A172 (cell line): ENCODE measurements at places on chromosomes 12 and 14.
A peak's percentile ranks its signal among the peaks of the same experiment; 100 is the strongest.

- peak; percentile 73 for DNase-seq
Observed at GRCh38 chr12:107317751-107318555, 224.6 kb upstream of the CRY1 start.

- no peak for DNase-seq
Observed at GRCh38 chr14:51180577-51180976, 59.5 kb upstream of the TMX1 start.

GRCh38 chr14:93012951-93013719 is 90.2 kb downstream of the CHGA start:
- DNase-seq: no peak

GRCh38 chr12:124394462-124395128 is 99.7 kb downstream of the RFLNA start:
- DNase-seq: no peak

DNA sequence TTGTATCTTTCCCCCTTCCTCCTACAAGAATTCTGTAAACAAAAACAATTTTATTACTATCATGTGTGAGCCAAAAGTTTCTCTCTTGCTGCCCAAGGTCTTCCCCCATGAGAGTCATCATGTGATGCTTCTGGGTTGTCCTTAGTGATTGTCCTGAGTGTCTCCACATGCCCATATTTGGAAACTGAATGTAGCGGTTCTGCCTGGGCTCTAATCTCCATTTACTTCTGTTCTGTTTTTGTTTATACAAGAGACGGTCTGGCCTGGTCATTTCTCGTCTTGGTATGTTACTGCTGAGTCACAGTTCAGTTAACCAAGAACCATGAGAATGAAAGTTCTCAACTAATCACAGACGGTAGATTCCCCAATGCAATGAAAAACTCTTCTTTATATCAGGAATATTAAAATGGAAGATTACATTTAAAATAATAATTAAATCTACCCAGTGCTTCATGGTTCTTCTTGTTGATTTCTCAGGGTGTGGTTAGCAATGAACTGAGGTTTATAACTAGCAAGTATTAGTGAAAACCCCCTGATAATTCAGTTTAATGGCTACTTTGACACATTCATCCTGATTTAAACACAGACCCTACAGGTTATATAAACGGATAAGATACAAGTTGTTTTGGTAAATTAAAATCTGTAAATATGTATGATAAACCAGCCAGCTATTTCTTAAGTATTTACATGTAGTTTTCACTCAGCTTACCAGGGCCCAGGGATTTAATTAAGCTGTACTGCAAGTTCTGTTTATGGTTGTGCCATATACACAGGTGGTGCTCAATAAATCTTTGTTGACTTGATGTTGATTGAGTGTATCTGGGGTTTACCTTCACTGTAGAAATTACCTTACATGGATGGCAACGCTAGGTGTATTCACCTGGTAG is 81.1 kb downstream of the PELI2 start:
- peak; percentile 79 for DNase-seq

- DNase-seq: no peak
Observed at GRCh38 chr14:100658181-100658886, 68.4 kb upstream of the DLK1 start.

- no peak for DNase-seq
Observed at GRCh38 chr12:131620520-131620919, 90.4 kb upstream of the SFSWAP start.

DNA sequence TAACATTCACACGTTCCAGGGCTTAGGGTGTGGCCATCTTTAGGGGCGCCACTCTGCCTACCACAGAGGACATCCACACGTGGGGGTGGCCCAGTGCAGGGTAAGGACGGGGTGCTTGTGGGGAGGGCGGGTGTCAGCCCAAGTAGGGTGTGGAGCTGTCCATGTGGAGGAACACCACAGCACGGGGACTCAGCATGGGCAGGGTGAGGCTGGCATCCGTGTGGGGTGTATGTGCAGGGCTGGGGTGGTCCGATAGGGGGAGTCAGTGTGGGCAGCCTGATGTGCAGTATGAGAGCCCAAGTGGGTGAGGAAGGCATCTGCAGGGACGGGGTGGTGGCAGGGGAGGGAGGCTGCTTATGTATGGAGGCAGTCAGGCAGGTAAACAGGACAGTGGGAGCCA is 17.7 kb downstream of the PSMC1 start:
- no peak for DNase-seq

GRCh38 chr12:1848146-1848545 is 27.8 kb downstream of the LRTM2 start:
- no peak for DNase-seq

GRCh38 chr14:54329082-54329695 is 67.6 kb upstream of the CDKN3 start:
- DNase-seq: peak; percentile 44

DNA sequence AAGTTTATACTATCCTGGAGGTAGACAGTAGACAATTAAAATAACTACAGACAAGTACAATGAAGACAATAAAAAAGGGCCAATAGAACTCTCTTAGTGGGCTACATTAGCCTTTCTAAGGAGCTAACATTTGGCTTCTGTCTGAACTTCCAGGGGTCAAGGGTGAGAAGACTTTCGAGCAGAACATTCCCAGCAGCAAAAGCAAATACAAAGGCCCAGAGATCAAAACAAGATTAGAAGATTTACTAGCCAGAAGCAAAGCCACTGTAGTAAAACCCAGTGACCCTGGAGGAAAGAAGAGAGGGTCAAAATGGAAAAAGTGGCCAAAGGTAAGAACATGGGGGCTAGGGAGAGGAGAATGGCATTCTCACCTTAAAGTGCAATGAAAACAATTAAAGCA is 63.2 kb downstream of the ATP2B1 start:
- no peak for DNase-seq

DNA sequence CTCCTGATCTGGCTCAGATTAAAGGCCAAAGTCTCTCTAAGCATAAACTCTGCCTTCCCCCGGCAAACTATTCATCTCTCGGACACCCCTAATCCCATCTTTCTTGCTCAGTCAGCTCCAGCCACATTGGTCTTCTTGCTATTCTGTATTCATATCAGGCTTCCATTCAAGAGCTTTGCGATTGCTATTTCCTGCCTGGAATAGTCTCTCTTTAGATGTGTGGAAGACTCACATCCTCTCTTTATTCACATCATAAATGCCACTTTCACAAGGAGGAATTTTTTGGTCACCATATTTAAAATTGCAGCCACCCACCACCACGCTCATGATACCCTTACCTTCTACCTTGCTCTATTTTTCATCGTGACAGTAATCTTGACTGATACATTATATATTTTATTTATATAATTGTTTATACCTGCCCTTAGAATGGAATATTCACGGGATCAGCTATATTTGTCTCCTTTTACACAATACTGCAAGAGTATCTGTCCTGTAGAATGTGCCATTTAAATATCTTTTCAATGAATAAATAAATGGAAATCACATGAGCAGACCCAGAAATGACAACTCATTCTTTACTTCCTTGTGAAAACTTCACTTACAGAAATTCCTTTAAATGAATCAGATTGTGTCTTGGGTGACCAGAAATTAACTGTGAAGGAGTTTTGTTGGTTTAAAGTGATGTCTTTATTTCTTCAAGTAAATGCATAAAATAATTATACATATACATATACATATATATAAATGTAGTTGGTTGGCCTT is 780.6 kb upstream of the FLRT2 start:
- no peak for DNase-seq

DNA sequence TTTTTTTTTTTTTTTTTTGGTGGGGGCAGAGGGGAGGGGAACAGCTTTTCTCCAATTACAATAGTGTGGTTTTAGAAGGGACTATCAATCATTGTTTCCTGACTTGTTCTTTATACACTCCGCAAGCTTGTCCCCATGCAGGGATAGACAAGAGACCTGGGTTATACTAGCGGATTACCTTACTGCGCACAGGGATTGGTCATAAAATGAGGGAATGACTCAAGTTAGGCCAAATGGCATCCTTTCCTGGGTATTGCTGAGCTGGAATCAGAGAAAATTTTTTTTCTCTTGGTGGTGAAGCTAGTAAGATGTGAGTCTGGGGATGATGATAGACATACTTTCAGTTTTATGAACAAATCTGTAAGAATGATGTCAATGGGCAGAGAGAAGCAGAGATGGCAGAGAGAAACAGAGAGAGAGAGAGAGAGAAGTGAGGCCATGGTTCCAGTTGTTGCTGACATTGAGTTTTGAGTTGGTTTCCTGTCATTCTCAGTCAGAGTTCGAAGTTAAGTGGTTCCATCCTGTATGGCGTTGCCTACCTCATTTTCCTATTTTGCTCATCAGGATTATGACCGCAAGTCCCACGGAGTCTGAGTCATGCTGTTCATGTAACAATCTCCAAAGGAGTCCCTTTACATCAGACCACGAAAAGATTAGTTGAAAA is 59.1 kb upstream of the OTOGL start:
- DNase-seq: peak; percentile 81

DNA sequence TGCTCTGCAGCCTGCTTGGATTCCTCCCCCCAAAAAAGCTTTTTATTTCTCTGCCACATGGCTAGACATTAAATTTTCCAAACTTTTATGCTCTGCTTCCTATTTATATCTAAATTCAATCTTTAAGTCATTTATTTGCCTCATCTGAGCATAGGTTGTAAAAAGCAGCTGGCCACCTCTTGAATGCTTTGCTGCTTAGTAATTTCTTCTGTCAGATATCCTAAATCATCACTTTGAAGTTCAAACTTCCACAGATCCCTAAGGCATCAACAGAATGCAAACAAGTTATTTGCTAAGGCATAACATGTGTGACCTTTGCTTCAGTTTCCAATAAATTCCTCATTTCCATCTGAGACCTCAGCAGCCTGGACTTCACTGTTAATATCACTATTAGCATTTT is 209.6 kb downstream of the FSCB start:
- DNase-seq: no peak

DNA sequence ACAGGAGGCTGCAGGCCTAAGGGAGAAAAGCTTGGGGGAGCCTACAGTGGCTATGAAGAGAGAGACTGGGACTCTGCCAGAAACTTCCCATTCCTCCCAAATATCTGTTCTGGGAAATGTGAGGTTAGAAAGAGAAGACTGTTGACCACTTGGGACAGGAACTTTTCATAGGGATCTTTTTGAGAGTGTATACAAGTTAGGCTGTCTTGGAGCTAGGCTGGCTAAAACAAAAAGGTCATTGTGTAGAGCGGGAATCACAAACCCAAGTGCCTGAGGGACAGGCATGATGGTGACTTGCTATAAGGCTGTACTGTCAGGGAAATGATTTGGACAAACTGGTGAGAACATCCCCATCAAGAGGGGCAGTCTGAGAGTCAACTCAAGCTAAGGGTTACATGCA is 175.1 kb downstream of the GRIP1 start:
- DNase-seq: no peak

DNA sequence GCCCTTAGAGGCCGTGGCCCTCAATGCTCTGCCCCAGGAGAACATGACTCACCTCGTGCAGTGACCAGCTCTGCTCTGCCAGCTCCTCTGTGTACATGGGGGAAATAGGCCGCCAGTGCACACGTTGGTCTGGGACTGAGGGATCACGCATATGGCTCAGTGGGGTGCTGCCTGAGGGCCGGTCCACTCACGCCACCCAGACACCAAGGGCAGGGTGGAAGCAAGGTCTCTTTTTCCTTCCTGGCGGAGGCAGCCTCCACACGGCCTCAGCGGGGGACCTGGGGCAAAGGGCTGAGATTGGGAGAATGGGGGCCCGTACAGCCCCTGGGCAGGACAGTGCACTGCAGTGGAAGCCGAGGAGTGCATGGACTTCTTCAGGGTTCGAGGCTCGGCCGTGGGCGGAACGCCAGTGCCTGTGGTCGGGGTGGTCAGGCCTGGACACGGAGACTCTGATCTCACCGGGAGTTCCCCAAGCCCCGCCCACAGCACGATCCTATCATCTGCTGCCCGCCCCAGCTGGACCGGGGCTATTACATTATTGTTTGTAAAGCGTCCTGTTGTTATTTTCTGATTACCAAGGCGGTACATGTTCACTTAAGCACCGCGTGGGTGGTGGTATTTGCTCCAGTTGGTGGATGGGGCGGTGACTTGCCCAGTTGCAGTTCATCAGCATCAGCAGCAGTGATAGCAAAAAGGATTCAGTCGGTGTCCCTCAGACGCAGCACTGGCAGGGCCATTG is 38.8 kb upstream of the TDRD9 start:
- DNase-seq: peak; percentile 3

DNA sequence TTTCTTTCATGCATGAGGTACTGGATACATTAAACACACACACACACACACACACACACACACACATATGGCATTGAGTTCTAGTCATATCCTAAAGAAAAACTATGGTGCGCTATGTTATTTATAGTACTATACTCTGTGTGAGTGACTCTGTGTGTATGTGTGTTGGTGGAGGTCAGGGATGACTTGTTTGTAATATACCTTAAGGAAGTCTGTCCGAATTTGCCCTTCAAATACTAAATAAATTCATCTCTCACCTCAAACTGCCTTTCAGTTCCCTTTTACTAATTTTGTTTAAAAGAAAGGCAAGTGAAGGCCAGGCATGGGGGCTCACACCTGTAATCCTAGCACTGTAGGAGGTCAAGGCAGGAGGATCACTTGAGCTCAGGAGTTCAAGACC is 2.1 kb upstream of the AKAP5 start:
- no peak for DNase-seq
